ENCODE measurements at places on chromosomes 11 and 22.

DNA sequence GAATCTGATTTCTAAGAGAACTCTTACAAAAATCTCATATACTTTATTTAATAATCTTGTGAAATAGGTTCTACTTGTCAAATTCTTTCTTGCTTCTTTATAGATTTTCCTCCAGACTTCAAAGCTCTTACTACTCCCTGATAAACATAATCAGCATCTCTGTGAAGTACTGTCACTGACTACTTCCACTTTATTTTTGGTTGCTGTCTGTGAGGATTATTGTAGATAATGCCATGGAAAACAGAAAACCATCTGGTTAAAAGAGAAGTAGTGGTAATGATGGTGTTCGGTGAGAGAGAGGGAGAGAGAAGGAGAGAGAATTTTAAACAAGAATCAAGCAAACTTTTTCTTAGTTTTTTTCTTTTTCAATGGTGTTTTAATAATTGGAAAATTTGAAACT lies 152.3 kb downstream of the TMEM135 start:
- no peak for DNase-seq

GRCh38 chr11:35030716-35031213 lies 108.2 kb upstream of the CD44 start:
- no peak for DNase-seq

DNA sequence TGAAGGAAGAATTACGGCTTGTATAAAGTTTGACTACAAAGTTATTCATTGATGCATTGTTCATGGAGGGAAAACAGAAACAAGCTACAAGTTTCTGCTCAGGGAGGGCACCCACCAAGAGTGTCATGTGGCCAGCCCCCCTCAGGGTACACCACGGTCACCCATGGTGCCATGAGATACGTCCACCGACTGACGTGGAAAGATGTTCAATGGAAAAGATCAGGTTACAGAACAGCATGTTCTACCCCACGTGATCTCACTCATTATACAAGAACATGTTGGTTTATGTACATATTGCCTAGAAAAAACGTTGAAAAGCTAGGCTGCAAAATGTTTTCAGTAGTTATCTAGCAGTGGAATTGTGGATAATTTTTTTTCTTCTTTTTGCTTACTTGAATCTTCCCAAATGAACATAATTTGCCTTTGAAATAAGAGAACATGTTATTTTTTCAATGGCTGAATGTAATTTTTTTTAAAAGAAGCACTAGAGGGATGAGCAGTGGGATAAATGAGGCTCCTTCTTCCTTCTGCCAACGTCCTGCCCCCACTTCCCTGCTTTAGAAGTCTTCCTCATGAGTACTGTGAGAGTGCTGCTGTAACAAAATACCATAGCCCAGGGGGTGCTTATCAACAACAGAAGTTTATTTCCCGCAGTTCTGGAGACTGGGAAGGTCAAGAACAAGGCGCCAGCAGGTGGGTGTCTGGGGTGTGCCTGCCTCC lies 22.5 kb downstream of the RCN1 start:
- DNase-seq: no peak

GRCh38 chr11:35337136-35337913 lies 82.0 kb downstream of the SLC1A2 start:
- no peak for DNase-seq

- no peak for DNase-seq
Observed at GRCh38 chr11:77051511-77051910, 15.3 kb upstream of the CAPN5 start.

DNA sequence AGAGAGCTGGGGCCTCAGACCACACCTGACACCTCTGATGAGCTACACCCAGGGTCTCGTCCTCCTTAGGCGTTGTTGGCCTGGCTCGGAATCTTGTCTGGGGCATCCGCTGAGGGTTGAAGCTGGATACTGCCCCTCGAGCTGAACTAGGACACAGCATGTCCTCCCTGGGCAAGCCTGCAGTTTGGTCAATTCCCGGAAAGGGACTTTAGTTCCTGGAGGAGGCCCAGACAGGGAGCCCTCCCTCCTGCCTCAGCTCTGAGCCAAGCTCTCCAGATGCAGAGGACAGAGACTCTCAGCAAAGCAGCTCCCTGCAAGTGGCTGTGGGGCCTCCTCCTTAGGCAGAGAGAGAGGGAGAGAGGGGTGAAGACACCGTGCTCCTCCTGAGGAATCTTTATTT lies 4.9 kb downstream of the APOL3 start:
- DNase-seq: no peak

GRCh38 chr11:128627666-128628324 lies 40.4 kb upstream of the ETS1 start:
- DNase-seq: peak; percentile 25

- no peak for DNase-seq
Observed at GRCh38 chr22:27740202-27740748, 61.3 kb downstream of the MN1 start.
